Stimulated activated CD8-positive, alpha-beta memory T cell treated with anti-CD3 and anti-CD28 coated beads, Interleukin-2, amount 100 ng/mL, for 1 hour (primary cell): ENCODE measurements at places on chromosomes 5 and 9.

DNA sequence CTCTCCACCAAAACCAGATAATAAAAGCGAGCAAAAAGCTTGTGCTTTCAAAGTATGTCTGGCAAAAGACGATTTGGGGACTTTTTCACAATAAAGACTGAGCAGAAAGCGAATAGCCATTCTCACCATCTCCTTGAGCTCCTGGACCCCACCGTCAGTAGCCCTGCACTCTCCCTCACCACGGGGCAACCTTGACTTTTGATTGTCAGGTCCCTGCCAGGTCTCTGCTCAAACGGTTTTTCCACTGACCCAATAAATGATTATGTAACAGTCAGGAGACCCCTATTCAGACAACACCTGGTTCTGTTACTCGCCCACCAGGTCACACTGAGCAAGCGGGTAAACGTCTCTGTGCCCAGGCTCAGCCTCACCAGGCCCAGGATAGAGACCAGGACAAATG lies 131.3 kb downstream of the MVB12B start:
- no peak for DNase-seq

DNA sequence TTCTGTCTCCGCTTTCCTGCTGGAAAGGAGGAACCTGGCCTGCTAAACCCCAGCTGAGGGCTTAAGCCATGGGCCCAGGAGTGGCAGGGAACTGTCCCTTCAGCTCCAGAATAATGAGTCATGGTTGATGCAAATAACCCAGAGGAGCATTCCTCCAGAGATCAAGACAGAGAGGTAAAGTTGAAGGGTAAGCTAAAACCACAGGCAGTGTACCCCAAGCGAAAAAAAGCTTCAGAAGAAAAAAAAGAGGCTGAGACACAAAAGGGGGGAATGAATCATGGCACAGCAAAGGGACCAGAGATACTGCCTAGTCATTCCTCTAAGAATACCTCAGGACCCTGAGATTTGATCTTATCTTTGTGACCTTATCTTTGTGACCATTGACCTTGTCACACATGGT lies 199.5 kb upstream of the TAS2R1 start:
- DNase-seq: no peak

- no peak for DNase-seq
These were observed 316.0 kb upstream of the PAPPA start for GRCh38 chr9:115837618-115838017.

DNA sequence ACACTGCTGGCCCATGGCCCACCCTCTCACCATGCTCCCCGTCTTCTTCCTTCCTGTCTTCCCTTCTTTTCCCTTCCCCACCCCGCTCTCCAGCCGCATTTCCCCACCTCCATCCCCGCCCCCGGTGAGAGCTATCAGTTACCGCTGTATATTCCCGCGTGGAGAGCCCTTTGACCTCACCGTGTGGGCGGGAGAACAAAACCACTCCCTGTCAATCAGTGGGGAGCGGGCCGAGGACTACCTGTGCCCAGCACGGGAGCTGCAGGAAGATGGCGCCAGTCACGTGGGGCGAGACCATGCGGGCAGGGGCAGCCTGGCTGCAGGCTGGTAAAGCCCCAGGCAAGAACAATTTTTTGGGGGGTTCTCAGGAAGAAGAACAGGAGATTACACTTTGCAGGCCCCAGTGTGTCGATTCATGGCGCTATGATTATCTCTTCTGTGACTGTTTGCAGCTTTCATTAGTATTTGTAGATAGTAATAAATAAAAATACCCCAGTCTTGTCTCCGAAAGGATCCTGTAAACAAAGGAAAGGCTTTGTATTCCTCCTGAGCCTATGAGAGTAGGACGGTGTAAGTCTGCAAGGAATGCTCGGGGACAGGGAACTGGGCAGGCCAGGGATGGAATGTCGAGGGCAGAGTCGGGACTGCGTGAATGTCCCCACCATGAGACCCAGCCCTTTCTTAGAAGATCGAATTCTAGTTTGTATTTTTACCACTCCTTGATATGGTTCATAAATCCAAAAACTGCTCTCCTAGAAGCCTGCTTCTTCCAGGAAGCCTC lies 14.8 kb upstream of the DMRT1 start:
- no peak for DNase-seq

DNA sequence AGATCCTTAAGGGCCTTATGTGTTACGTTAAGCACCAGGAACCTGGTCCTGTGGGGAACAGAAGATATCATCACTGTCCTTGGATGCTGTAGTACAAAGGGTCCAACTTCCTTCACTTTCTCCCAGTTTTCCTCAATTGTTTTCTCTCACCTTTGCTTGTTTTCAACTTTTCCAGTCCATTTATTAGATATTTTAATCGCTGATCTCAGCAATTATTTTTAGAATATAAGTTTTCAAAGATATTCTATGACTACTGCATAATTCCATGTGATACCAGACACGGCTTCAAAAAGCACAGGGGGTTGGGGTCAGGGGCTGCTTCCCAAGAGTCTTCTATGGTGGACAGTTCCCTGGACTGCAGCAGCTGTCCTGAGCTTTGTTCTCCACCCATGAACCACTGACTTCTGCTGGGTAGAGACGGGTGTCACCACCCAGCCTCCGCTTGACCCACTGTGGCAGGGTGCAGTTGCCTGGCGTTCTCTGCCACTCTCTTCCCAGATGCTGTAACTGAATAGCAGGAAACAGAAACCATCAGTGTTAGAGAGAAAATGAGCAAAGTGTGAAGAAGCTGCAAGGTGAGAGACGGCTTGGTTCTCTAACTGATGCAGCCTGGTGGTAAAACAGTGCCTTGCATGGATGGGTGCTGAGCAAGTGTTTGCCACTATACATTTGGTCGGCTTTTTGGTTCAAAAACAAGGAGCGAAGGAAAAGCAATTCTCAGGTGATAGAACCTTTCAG lies 383.0 kb downstream of the RAB3C start:
- DNase-seq: no peak

- no peak for DNase-seq
These were observed 70.1 kb upstream of the PANK3 start for GRCh38 chr5:168649306-168649705.

DNA sequence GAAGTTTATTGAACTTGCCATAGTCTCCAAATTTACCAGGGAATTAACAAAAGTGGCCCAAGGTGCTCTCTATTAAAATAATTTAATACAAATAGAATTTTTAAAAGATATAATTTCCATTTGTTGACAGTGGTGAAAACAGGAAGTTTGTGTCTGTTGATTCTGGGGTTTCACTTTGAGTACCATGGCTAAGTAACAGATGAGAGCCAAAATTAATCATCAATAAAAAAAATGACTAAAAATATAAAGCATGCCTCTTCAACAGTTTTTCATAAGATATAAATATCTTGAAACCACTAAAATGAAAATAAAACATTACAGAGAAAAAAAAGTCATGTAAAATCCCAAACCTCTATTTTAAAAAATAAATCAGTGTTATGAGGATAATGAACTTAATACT lies 49.8 kb downstream of the SGCD start:
- no peak for DNase-seq

GRCh38 chr5:148482697-148483462 lies 99.1 kb downstream of the FBXO38 start:
- peak; percentile 30 for DNase-seq

DNA sequence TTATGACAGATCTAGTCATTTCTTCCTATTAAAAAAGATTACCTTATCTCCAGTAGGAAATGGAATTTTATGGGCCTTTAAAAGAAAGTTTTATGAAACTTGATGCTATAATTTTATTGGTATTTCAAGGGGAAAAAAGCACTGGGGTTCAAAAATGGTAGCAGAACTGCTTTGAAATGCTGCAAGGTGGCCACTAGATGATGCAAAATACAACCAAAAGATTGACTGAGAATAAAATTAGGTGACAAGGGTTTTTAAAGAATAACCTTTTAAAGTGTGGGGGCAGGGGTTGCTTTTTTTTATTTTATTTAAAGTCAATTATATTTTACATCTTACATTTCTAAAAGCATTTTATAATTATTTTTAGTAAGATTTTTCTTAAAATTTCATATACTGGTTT lies 61.7 kb downstream of the KLF9 start:
- DNase-seq: no peak

GRCh38 chr9:75892216-75892911 lies 1.9 kb downstream of the PCSK5 start:
- DNase-seq: no peak

DNA sequence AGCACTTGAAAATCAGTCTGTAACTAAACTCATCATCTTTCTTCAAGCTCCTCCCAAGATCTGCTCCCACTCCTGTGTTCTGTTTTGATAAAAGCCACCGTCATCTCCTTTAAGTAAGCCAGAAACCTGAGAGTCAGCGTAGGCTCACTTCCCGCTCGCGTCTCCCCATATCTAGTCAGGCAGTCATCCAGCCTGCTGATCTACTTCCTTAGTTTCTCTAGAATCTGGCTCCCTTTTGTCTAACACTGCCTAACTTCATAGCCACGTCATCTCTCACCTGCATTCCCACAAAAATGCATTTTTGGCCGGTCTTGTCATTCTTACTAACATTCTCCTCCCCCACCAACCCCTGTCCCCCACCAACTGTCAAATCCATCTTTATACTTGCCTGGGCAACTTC lies 3.0 kb upstream of the TJP2 start:
- DNase-seq: no peak

DNA sequence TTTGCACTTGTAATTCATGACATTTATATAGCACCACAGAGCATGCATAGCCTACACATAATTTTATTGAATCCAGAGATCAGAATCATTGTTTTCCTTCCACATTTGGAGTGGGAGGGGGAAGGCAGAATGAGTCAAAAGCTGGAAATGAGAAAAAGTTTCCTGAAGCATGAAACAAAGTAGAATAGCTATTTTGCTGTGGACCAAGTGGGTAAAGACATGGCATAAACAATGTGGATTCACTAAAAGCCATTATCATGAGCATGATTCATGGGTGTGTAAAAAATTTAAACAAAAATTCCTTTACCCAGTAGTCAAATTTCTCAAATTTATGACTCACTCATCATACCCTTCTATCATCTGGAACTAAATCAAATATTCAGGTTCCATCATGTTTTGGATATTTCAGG lies 97.9 kb downstream of the YIPF5 start:
- DNase-seq: no peak

GRCh38 chr9:112059145-112059965 lies 115.7 kb downstream of the SUSD1 start:
- DNase-seq: no peak

GRCh38 chr9:34086864-34087263 lies 38.2 kb upstream of the UBAP2 start:
- DNase-seq: no peak

DNA sequence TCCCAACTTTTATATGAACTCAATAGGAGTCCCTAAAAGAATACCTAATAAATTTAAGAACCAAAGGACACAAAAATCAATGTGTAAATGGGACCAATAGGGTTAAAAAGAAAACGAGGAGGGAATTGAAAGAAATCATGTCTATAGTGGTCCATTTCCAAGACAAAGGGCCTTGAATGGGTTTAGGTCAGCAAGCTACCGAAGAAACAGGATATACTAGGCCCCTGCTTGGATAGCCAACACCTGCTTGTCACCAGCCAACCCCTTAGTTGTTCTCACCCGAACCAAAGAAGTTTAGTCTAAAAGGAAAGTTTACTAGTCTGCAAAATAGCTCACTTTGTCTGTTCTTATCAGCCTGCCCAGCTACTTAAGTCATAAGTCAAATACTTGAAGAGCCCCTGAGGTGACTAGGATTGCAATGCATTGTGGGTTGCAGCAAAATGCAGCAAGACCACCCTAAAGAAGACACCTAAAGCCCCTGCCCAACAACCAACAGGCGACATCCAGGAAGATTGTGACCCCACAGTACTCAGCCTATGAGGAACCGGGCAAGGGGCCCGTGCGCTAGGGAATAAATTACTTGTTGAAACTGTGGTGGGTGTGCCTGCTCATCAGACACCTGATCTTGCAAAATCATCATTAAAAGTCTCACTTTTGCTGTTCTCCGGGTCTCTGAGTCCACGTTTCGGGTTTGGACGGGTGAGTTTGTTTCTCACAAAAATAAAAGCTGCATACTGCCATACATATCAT lies 183.9 kb upstream of the PPP1R26 start:
- DNase-seq: no peak

DNA sequence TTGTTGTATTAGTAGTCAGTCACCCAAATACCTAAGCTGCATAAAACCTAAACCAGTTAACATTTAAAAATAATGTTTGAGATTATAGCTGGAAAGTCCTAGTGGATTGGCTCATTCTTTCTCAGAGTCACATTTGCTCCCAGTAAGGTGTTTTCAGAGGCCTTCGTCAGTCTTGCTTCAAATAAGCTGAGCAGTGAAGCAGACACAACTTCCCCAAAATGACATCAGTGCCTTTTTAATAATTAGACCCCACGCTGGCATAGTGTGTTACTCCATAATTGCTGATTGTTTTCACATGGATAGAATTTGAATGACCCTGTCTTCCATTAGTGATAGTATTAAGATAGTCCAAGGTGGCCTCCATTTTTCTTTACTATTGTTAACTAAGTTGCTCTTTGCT lies 245.8 kb downstream of the PJA2 start:
- no peak for DNase-seq

- no peak for DNase-seq
These were observed 538.9 kb downstream of the BNC2 start for GRCh38 chr9:16331527-16331926.

DNA sequence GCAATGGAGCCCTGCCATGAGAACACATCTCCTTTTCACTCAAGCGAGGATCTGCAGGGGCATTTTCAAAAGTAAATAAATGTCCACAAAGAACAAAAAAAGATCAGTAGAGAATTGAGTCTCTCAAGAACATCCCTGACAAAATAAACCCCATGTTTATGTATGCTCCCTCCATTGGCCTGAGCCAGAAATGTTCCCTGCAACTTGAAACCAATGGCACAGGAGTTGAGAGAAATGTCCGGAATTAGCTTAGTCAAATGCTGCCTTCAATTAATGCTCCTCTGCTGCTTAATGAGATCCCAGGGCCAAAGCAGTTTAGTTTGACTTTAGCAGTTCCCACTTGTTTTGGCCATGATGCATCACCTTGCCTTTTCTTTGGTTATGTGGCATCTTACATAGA lies 238.3 kb downstream of the EBF1 start:
- DNase-seq: no peak

DNA sequence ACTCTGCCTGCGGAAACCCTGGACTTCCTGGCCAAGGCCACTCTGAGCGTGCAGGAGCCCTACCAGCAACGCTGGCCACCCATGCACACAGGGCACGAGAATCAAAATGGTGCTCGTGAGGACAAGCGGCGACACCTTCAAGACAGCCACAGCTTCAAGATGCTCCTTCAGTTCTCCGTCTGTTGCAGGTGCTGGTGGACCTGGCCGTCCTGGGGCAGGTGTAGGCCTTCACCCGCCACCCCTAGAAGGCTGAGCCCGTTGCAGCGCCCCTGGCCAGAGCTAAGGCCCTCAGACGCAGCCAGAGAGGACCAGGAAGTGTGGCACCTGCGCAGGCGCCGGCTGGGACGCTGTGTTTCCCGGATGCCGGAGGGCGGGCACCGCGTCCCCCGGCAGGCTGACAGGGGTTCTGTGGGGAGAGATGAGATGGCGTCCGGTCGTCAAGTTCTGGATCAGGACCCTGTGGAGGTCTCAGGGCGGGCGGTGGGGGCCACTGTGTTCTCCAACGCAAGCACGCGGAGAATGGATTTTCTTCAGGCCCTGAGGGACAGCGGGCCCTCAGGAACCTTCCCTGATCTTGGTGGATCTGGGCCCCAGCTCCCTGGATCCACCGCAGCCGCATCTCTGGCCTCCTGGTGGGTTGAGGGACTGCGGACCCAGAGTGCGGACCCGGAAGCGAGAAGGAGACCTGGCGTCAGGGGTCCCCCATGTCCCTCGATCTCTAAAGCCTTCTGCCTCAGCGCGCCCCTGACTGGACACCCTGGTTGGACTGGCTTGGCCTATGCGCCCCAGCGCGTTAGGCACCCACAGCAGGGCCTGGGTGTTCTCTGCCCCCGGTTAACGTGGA lies 1770.8 kb upstream of the CDH9 start:
- DNase-seq: no peak

- no peak for DNase-seq
These were observed 12.0 kb downstream of the PDGFRB start for GRCh38 chr5:150143350-150144245.
